ENCODE measurements at places on chromosomes 6 and 20. TPM values are rescaled to one million over a fixed set of nuclear protein-coding genes. Genes with fewer than 3 reads are reported as not detected.

The NNAT gene
- 19.4 TPM for total RNA-seq

The SNAP25 gene
- 4.8 TPM for total RNA-seq

- no peak for DNase-seq
Measured at GRCh38 chr20:58994390-58995159, 12.5 kb downstream of the CTSZ start.

DNA sequence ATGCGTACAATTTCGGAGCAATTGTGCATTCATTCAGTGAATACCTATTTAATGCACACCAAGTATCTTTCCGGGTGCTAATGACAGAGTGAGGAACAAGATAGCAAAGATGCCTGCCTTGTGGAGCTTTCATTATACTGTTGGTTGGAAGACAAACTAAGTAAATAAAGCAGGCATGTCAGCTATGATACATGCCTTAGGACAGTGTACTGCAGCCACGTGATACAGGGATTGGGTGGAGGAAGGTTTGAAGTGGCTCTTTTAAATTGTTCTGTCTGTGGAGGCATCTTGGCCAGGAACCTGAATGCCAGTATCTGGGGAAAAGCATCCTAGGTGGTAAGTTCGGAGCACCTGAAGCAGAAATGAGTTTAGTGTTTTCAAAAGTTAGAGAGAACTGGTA is 3.0 kb upstream of the OTOR start:
- no peak for DNase-seq

GRCh38 chr6:43772681-43773049 is 2.7 kb downstream of the VEGFA start:
- no peak for DNase-seq
